EH (cell line): ENCODE measurements at places on chromosomes 1 and 21.

DNA sequence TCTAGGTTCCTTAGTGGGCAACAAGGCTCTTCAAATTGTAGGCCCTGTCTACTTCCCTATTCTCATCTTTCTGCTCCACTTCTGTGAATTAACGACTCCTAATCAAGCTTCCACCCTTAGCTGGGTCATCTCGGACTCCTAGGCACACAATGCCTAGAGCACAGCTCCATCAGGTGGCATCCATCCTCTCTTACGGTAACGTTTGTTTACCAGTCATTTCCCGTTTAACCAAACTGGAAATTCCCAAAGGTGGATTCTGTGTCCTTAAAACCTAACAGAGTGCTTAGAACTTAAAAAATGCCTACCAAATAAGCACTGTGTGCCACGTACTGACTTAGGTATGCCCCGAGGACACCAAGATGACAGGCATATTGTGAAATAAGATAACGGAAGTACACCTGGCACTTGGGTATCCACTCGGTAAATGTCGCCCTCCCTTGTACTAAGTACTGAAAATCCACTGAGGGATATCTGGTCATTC is 1.5 kb downstream of the PARP1 start:
- DNase-seq, result peak; percentile 40

GRCh38 chr1:209692296-209692695 is 12.3 kb upstream of the HSD11B1 start:
- DNase-seq, result no peak

DNA sequence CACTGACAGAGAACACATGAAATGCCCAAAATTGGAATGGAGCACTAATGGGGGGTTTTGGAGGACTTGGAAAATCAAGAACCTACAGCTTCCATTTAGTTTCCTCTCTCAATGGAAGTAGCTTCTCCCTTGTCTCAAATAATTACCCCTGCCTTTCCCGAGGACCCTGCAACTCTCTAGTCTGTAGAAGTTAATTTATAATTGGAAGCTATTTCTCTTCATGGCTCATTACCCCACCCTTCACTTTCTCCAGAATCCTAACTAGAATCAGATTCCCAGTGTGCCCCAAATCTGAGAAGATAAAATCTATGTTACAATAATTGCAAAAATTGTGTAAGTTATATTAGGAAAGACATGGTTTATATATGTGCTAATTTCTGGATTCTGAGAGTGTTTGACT is 181.5 kb upstream of the ATP1B1 start:
- no peak for DNase-seq

GRCh38 chr21:46639489-46640386 is 4.3 kb downstream of the PRMT2 start:
- peak; percentile 35 for DNase-seq

DNA sequence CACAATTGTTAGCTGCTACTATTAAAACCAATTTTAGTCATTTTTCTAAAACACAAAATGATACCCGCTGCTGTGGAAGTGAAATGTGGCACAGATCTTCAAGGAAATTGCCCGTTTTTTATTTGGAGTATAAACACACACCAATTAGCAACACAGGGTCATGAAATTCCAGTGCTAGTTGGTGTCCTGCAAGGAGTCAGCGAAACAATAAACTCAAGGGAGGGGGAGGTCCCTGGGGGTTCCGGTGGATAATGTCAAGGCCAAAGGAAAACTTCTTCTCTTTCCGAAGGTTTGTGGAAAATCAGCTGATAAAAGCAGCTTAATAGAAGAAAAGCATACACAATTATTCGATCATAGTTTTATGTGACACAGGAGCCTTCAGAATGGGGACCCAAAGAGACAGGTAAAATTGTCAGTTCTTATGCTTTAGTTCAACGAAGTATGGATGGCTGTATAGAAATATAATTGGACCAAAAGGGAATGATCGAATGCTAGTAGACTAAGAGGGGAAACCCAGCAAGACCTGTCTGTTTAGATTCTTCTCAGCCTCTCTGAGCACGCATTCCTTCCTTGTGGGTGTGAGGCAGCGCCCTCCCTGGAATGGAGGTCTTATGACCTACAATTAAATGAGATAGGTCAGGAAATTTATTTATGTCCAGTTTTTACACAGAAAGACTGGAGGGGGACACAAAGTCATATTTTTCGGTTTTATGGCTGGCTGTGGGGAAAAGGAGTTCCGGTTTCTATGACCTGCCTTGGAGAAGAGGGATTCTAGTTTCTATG is 65.9 kb downstream of the KCNK1 start:
- DNase-seq, result no peak

DNA sequence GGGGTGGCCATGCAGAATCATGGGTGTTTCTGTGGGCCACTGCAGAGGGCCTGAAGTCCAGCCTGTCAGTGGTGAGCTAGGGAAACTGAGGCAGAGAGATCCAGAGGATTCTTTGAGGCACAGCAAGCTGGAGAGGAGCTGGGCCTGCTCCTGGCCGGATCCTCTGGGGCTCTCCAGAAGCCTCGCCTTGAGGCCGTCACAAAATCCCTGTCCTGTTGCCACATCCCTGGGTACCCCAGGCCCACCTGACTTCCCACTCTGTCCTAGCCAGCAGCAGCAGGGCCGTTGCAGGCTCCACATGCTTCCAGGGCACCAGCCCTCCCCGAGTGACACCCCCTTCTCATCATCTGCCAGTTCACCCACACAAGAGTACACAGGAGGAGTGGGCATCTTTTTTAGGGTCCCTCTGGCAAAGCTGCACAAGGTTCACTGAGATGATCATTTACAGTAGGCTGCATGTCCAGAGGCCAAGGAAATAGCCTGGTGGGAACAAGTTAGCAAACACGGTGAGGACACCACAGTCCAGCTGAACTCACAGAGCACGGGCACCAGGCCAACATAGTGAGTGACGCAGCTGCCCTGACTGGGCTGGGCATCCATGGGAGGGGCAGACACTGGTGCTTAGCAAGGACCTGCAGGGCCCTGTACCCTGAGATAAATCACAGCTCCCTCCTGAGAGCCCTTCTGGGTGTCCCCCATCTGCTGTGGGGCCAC is 25.1 kb upstream of the TSPEAR start:
- no peak for DNase-seq

GRCh38 chr1:33719326-33719725 is 144.6 kb upstream of the HMGB4 start:
- no peak for DNase-seq
